ENCODE measurements at places on chromosomes 5 and 9. TPM values are rescaled to one million over a fixed set of nuclear protein-coding genes. Genes with fewer than 3 reads are reported as not detected.

The ITGA2 gene
- 25.8 TPM for polyA plus RNA-seq

The N4BP3 gene
- 4.4 TPM for polyA plus RNA-seq

The PTGES gene
- 5.1 TPM for polyA plus RNA-seq

The NRARP gene
- 6.4 TPM for polyA plus RNA-seq

The ENTPD2 gene
- 3.9 TPM for polyA plus RNA-seq

The NFIB gene
- 18.4 TPM for polyA plus RNA-seq

The KIF4B gene
- polyA plus RNA-seq: 0.33 TPM

The PHF19 gene
- 32.4 TPM for polyA plus RNA-seq

The SECISBP2 gene
- polyA plus RNA-seq: 62.9 TPM

The CENPK gene
- polyA plus RNA-seq: 32.6 TPM

GRCh38 chr5:119220576-119221197 is 135.1 kb upstream of the TNFAIP8 start:
- DNase-seq: no peak

DNA sequence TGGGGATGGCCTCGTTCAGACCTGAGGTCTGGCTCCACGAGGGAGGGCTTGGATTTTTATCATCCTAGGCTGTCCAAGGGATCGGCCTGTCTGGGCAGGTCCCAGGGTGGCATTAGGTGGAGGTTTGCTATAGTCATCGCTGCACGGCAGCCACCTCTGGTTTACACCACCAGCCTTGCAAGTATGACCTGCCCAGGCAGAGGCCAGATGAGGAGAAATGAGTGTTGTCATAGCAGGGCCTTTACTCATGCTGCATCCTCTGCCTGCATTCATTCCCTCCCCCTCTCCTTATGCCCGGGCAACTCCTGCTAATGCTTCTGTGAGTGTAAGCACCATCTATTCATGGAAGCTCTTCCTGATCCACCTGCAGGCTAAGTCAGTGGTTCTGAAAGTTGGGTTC is 15.3 kb upstream of the NDST1 start:
- no peak for DNase-seq

- DNase-seq: no peak
Observed at GRCh38 chr9:82010711-82011110, 22.1 kb downstream of the SPATA31D1 start.

DNA sequence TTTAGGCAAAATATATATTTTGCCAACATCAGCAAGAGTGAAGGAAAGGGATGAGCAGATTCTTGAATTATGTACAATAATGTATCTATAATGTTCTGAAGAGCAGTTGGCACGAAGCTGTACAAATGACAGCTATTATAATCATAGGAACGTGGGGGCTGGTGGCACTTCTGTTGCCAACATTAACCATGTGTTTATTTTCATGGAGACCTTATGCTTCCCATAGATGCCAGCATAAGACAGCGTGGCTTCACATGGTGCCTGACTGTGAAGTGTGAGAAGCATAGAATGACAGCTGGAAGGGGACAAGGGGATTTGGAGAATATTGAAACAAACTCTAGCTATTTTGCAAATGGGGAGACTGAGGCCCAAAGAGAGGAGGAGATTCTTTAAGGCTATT is 52.6 kb upstream of the ATP10B start:
- DNase-seq: no peak

- DNase-seq: no peak
Observed at GRCh38 chr5:109961751-109962150, 272.0 kb downstream of the MAN2A1 start.

DNA sequence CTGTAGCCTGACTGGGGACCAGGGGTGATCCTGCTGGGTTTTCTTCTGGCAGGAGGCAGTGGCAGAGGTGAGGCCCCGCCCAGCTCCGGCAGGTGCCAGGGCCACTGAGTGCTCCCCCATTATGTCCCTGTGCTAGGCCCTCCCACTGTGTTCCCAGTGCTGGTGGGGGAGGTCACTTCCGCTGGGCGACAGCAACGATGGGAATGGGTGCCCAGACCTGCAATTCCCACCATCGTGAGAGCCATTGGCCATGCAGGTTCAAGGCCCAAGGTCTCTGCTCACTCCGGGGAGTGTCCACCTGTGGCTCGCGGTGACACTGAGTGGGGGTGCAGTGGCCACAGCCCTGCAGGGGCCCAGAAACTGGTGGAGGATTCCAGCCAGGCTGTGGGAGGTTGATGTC is 98.6 kb downstream of the RXRA start:
- no peak for DNase-seq

- no peak for DNase-seq
Observed at GRCh38 chr5:32538031-32538547, 47.3 kb upstream of the SUB1 start.

GRCh38 chr9:37464006-37464405 is 1.2 kb downstream of the ZBTB5 start:
- no peak for DNase-seq

- peak; percentile 5 for DNase-seq
Observed at GRCh38 chr5:127517110-127517479, 345 bp upstream of the PRRC1 start.

- DNase-seq: peak; percentile 26
Observed at GRCh38 chr5:134003817-134004625, 754 bp downstream of the VDAC1 start.

DNA sequence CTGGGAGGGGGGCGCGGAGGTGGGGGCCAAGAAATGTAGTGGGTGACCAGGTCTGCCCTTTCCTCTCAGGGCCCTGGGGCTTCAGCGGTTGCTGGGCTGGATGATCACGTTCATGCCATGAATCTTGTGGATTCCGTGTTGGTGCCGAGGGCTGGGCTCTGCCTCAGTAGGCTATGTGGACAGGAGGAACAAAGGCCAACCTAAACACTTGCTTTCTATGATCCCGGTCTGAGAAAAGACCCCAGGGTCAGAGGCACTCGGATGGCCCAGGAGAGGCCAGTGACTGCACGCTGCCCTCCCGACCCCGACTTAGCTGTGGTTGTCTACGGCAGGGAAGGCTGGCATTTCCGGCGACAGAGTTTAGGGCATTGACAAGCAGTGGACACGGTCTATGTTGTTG is 26.6 kb downstream of the PHF2 start:
- no peak for DNase-seq

Data from right renal cortex interstitium (tissue), 3 donors.